Ascending aorta (tissue), 2 donors: ENCODE measurements at places on chromosomes 2 and 18. TPM values are rescaled to one million over a fixed set of nuclear protein-coding genes. Genes with fewer than 3 reads are reported as not detected.

DNA sequence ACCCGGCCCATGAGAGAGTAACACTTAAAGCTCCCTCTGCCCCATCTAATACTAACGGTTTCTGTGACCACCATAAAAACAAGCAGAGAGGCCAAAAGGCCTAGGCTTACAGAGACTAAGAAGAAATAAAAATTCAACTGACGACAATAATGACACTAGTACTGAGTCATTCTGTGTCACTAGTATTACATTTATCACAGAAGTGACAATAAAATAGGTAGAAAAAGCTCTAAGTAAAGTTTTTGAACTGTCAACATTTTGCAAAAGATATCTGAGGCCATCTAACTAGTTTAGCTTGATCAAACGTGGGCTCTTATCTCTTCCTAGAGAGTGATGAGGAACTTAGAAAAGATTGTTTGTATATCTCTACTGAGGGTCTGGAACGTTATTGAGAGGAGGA, 35.6 kb downstream of the AP1S3 start:
- no peak overlapping the region for H3K4me3 ChIP-seq
- DNase-seq = no peak
- no peaks in the 10 kb centered on the region for H3K4me1 ChIP-seq
- H3K27me3 ChIP-seq = no peaks in the 10 kb centered on the region
- no peak overlapping the region for H3K27ac ChIP-seq

The MAB21L4 gene
- total RNA-seq = not detected

- H3K36me3 ChIP-seq = no peaks in the 10 kb centered on the region
- H3K4me3 ChIP-seq = no peak overlapping the region
- H3K27me3 ChIP-seq = no peaks in the 10 kb centered on the region
- no peaks in the 10 kb centered on the region for H3K4me1 ChIP-seq
These were observed 4.7 kb upstream of the OSBPL1A start for GRCh38 chr18:24402209-24402785.

- DNase-seq = no peak
- H3K27ac ChIP-seq = no peak overlapping the region
- H3K36me3 ChIP-seq = no peaks in the 10 kb centered on the region
- H3K4me3 ChIP-seq = no peak overlapping the region
- no peaks in the 10 kb centered on the region for H3K4me1 ChIP-seq
These were observed 142.0 kb downstream of the KCTD1 start for GRCh38 chr18:26406324-26406723.

GRCh38 chr2:199488772-199489400, 31.1 kb upstream of the SATB2 start:
- H3K4me1 ChIP-seq = no peaks in the 10 kb centered on the region
- no peak overlapping the region for H3K4me3 ChIP-seq
- no peak for DNase-seq
- H3K36me3 ChIP-seq = no peaks in the 10 kb centered on the region
- H3K27ac ChIP-seq = no peak overlapping the region

GRCh38 chr2:160752475-160753330, 259.1 kb upstream of the RBMS1 start:
- no peaks in the 10 kb centered on the region for H3K36me3 ChIP-seq
- no peak overlapping the region for H3K27ac ChIP-seq
- DNase-seq = no peak
- H3K4me1 ChIP-seq = no peaks in the 10 kb centered on the region

DNA sequence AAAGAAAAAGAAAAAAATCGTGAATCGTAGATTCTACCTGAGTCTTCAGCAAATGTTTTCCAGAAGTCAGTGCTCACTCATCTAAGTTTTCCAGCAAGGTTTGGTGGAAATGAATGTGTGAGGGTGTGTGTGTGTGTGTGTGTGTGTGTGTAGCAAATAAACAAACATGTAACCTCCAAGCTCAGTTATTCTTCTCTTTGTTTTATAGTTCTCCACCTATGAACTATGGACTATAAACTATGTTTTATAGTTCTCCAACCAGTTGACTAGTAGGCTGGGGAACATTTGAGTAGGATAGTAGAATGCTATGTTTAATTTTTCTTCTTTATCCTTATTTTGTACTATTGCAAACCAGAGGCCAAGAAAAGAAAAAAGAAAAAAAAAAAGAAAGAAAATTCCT, 44.6 kb upstream of the SERPINE2 start:
- no peak overlapping the region for H3K27ac ChIP-seq
- H3K27me3 ChIP-seq = no peaks in the 10 kb centered on the region
- H3K36me3 ChIP-seq = no peaks in the 10 kb centered on the region
- H3K4me1 ChIP-seq = no peaks in the 10 kb centered on the region
- no peak overlapping the region for H3K4me3 ChIP-seq

The GPR155 gene
- total RNA-seq = 1.8 TPM

DNA sequence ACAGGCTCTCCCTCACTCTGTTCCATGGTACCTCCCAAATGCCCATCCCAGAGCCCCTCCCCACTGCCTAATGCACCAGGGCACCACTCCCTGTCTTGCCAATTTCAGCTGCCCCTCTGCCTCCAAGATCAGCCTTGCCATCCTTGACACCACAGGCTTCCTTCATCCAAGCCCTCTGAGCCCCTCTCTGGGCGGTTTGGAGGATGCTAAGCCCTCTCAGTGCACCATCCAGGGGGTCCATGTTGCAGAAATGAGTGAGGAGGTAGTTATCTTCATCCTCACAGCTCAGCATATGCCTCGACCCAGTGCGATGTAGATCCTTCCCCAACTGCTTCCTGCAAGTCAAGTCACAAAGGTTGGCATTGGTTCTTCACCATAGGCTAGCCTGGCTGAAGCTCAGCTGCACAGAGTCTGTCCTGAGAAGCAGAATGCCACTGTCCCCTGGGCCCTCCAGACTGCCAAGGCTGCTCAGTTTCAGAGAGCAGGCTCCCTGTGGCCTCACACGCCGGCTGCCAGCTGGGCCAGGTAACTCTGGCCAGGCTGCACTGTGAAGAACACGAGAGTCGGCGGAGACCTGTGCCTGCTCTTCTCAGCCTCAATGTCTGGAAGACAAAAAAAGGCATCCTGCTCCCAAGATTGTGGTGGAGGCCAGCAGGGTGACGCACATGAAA, 9.9 kb upstream of the MAP3K2 start:
- H3K27ac ChIP-seq = peak overlapping the region; percentile 66
- H3K4me1 ChIP-seq = peaks cover 6% of the 10 kb centered on the region

GRCh38 chr2:47313141-47313691, 89.7 kb upstream of the MSH2 start:
- H3K4me3 ChIP-seq = no peak overlapping the region
- H3K4me1 ChIP-seq = peaks cover 19% of the 10 kb centered on the region
- H3K36me3 ChIP-seq = no peaks in the 10 kb centered on the region
- DNase-seq = no peak
- no peak overlapping the region for H3K27ac ChIP-seq

- no peaks in the 10 kb centered on the region for H3K36me3 ChIP-seq
- no peak for DNase-seq
- H3K27ac ChIP-seq = no peak overlapping the region
- no peaks in the 10 kb centered on the region for H3K4me1 ChIP-seq
- no peaks in the 10 kb centered on the region for H3K27me3 ChIP-seq
These were observed 98.7 kb upstream of the SLC66A3 start for GRCh38 chr2:11056614-11057013.

DNA sequence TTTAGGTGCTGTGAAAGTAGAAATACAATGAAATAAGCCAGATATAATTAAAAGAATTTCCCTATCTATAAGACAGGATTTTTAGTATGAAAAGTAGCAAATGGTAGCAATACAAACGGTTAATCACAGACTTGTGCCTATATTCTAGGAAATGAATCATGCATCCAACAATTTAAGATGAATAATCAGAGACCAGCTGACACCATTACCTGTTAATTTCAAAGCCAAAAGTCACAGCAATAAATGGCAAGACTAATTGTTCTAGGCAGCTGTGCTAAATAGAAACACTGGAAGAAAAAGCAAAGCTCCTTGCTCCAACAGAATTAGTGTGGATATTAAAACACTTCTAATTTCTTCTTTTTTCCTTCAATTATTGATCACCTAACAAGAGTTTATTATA, 35.1 kb upstream of the MPP4 start:
- no peak for DNase-seq
- peaks cover 56% of the 10 kb centered on the region for H3K36me3 ChIP-seq
- no peaks in the 10 kb centered on the region for H3K27me3 ChIP-seq
- H3K27ac ChIP-seq = no peak overlapping the region

GRCh38 chr2:57296795-57297517, 749.6 kb upstream of the VRK2 start:
- H3K27me3 ChIP-seq = no peaks in the 10 kb centered on the region
- H3K4me3 ChIP-seq = no peak overlapping the region
- H3K27ac ChIP-seq = no peak overlapping the region
- H3K36me3 ChIP-seq = no peaks in the 10 kb centered on the region
- H3K4me1 ChIP-seq = no peaks in the 10 kb centered on the region
- no peak for DNase-seq

The FBXO11 gene
- 15.1 TPM for total RNA-seq

DNA sequence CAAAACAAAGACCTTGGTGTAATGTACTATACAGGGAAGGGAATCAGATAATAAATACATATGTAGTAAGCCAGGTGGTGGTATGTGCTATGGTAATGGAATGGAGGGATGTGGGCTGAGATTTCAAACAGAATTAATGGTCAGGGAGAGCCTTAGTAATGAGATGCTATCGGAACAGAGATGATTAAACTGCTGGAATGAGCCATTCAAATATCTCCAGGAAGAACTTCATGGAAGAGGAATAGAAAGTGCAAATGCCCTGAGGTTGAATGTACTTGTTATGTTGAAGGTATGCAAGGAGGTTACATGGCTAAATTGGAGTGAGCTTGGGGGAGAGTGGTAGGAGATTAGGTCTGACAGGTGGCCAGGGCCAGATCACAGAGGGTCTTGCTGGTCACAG, 5.1 kb downstream of the SERPINB11 start:
- no peaks in the 10 kb centered on the region for H3K4me1 ChIP-seq
- H3K27me3 ChIP-seq = no peaks in the 10 kb centered on the region
- no peak for DNase-seq
- no peak overlapping the region for H3K4me3 ChIP-seq

The TOGARAM2 gene
- not detected for total RNA-seq

The SAG gene
- total RNA-seq = not detected

- DNase-seq = no peak
- H3K27me3 ChIP-seq = no peaks in the 10 kb centered on the region
- H3K4me1 ChIP-seq = no peaks in the 10 kb centered on the region
- H3K27ac ChIP-seq = no peak overlapping the region
- H3K4me3 ChIP-seq = no peak overlapping the region
These were observed 19.9 kb upstream of the ENOSF1 start for GRCh38 chr18:732371-732770.

DNA sequence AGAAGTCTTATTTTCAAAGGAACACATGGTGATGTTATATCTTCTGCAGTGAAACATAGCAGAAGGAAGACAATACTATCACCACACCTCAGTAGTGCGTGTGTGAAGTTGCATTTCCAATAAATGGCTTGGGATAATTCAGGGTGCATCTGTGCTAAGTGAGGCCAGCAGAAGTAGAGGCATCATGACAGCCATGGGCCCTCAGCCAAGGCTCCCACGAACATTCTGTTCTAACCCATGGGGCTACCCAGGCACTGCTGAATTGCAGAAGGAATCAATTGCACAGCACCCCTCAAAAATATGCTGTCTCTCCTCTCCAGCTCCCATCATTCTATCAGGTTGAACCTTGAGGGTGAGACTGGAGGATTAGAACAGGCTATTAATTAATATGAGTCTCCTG, 139.5 kb downstream of the RIF1 start:
- H3K36me3 ChIP-seq = no peaks in the 10 kb centered on the region
- H3K27me3 ChIP-seq = no peaks in the 10 kb centered on the region
- no peak overlapping the region for H3K4me3 ChIP-seq
- H3K27ac ChIP-seq = no peak overlapping the region
- peaks cover 2% of the 10 kb centered on the region for H3K4me1 ChIP-seq

The RNF138 gene
- not detected for total RNA-seq

The HPCAL1 gene
- total RNA-seq = 401 TPM

GRCh38 chr2:203835892-203836800, 31.4 kb upstream of the CTLA4 start:
- H3K4me3 ChIP-seq = no peak overlapping the region
- H3K27me3 ChIP-seq = no peaks in the 10 kb centered on the region
- no peaks in the 10 kb centered on the region for H3K36me3 ChIP-seq
- no peak for DNase-seq
- no peak overlapping the region for H3K27ac ChIP-seq
- H3K4me1 ChIP-seq = no peaks in the 10 kb centered on the region

The EVA1A gene
- not detected for total RNA-seq

DNA sequence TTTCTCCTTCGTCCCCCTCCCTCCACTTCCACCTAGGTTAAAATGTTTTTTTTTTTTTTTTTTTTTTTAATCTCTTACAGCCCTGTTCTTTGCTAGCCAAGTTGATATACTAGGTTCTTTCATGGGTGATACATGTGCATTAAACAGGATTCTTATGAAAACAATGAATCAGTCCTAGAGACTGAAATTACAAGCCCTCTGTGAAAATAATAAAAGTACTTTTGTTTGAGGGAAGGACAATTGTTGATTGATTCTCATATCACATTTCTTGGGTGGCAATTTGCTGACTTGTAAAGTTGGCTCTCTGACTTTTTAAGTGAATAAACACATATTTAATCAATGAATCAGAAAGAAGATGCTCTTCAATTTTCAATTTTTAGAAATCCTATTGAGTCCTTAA, 639.9 kb downstream of the LRP1B start:
- H3K4me3 ChIP-seq = no peak overlapping the region
- no peak overlapping the region for H3K27ac ChIP-seq
- no peaks in the 10 kb centered on the region for H3K4me1 ChIP-seq
- DNase-seq = no peak
- H3K36me3 ChIP-seq = no peaks in the 10 kb centered on the region
- no peaks in the 10 kb centered on the region for H3K27me3 ChIP-seq

GRCh38 chr2:118003396-118003824, 10.5 kb downstream of the CCDC93 start:
- peak; percentile 69 for DNase-seq
- H3K36me3 ChIP-seq = peaks cover 50% of the 10 kb centered on the region
- H3K27ac ChIP-seq = no peak overlapping the region
- H3K4me3 ChIP-seq = no peak overlapping the region
- H3K4me1 ChIP-seq = no peaks in the 10 kb centered on the region
- H3K27me3 ChIP-seq = no peaks in the 10 kb centered on the region

GRCh38 chr2:149613704-149614103, 26.1 kb upstream of the MMADHC start:
- no peaks in the 10 kb centered on the region for H3K27me3 ChIP-seq
- H3K4me3 ChIP-seq = no peak overlapping the region

DNA sequence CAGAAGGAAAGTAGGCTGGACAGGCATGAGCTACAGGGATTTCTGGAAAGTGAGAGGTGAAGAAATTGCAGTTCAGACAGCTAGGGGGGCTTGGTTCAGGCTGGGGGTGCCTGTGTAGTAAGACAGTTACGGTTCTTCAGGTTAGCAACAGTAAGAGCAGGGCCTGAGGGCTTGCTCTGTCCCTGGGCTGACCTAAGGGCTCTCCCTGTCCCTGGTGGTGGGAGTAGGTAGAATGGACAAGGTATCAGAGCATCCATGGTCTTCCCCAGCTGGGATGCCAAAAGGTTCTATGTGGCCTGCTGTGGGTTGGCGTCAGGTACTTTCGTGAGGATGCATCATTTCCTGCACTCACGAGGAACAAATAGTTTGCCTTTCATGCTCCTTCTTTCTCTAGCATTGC, 34.6 kb upstream of the TACR1 start:
- H3K4me1 ChIP-seq = no peaks in the 10 kb centered on the region
- H3K27ac ChIP-seq = no peak overlapping the region
- H3K36me3 ChIP-seq = no peaks in the 10 kb centered on the region
- DNase-seq = no peak
- H3K27me3 ChIP-seq = no peaks in the 10 kb centered on the region

- H3K4me1 ChIP-seq = no peaks in the 10 kb centered on the region
- H3K36me3 ChIP-seq = no peaks in the 10 kb centered on the region
- H3K27me3 ChIP-seq = no peaks in the 10 kb centered on the region
- no peak for DNase-seq
- H3K4me3 ChIP-seq = no peak overlapping the region
These were observed 103.6 kb upstream of the BOD1L2 start for GRCh38 chr18:57043241-57043640.
